ENCODE measurements at places on chromosomes 5 and 9.

- no peak for DNase-seq
- H3K27me3 ChIP-seq: no peaks in the 10 kb centered on the region
- H3K27ac ChIP-seq: no peak overlapping the region
- no peaks in the 10 kb centered on the region for H3K36me3 ChIP-seq
Measured at GRCh38 chr5:104774372-104774771, 1211.8 kb upstream of the NUDT12 start.

DNA sequence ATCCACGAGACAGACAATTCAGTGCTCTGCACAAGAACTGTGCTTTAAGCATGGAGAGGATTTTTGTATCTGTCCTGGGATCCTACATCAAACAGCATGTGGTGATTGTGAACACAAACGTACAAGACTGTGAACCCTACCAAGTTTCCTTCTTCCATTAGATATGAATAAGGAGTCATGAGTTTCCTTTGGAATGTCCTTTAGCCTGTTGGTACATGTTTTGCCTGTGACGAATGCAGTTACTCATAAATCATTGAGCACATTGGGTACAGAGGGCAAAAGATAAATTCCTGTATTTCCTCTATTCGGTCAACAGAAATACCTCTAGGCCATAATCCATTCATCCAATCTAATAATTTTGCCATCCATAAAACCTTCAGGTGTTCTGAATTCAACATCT lies 61.5 kb downstream of the FXN start:
- H3K4me3 ChIP-seq: no peak overlapping the region
- no peaks in the 10 kb centered on the region for H3K36me3 ChIP-seq
- no peak for DNase-seq

GRCh38 chr9:34065541-34065940 lies 16.9 kb upstream of the UBAP2 start:
- DNase-seq: no peak
- no peak overlapping the region for H3K4me3 ChIP-seq
- H3K4me1 ChIP-seq: no peaks in the 10 kb centered on the region
- H3K27me3 ChIP-seq: no peaks in the 10 kb centered on the region
- no peak overlapping the region for H3K27ac ChIP-seq

- no peak overlapping the region for H3K27ac ChIP-seq
- DNase-seq: no peak
- no peak overlapping the region for H3K4me3 ChIP-seq
- H3K27me3 ChIP-seq: peaks cover 6% of the 10 kb centered on the region
- peaks cover 17% of the 10 kb centered on the region for H3K4me1 ChIP-seq
- H3K36me3 ChIP-seq: no peaks in the 10 kb centered on the region
Measured at GRCh38 chr9:757246-757881, 84.1 kb upstream of the DMRT1 start.

DNA sequence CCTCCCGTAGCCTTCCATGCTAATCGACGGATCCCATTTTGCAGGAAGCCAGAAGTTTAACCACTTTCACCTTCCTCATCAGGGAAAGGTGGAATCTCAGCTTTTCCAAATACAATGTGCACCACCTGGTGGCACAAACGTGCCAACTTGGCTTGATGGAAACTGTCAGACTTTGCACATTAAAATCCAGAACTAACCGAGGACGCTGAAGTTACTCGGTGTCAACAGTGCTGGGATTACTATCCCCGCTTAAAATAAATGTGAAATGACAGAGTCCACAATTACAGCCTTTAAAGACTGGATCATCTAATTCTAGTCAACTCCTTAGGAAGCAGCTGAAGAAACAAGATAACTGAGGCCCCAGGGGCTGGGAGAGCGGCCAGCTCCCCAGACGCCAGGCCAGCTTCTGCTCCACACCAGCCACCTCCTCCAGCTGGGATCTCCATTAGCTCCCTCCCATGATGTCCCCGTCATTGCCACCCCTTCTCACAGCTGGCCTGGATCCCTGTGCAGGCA lies 50.1 kb upstream of the RETREG1 start:
- no peaks in the 10 kb centered on the region for H3K27me3 ChIP-seq
- H3K4me3 ChIP-seq: no peak overlapping the region
- peak; percentile 20 for DNase-seq
- no peaks in the 10 kb centered on the region for H3K4me1 ChIP-seq
- no peak overlapping the region for H3K27ac ChIP-seq

DNA sequence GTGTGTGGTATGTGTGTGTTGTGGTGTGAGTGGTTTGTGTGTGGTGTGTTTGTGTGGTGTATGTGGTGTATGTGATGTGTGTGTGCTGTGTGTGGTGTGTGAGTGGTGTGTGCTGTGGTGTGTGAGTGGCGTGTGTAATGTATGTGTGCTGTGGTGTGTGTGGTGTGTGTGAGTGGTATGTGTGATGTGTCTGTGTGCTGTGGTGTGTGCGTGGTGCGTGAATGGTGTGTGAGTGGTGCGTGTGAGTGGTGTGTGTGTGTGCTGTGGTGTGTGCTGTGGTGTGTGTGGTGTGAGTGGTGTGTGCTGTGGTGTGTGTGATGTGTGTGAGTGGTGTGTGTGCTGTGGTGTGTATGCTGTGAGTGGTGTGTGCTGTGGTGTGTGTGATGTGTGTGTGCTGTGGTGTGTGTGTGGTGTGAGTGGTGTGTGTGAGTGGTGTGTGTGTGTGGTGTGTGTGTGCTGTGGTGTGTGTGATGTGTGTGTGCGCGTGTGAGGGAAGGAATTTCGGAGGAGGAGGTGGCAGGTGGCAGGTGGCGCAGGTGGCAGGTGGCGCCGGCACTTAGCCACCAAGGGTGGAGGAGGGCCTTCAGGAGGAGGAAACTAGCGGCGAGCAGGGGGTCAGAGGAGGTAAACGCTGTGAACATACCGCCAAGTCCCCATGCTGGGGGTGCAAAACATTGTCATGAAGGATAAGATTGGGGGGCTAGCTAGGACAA lies 191.8 kb downstream of the MELK start:
- DNase-seq: no peak
- H3K27ac ChIP-seq: no peak overlapping the region
- H3K36me3 ChIP-seq: no peaks in the 10 kb centered on the region
- peaks cover 2% of the 10 kb centered on the region for H3K4me1 ChIP-seq
- H3K27me3 ChIP-seq: peaks cover 13% of the 10 kb centered on the region

DNA sequence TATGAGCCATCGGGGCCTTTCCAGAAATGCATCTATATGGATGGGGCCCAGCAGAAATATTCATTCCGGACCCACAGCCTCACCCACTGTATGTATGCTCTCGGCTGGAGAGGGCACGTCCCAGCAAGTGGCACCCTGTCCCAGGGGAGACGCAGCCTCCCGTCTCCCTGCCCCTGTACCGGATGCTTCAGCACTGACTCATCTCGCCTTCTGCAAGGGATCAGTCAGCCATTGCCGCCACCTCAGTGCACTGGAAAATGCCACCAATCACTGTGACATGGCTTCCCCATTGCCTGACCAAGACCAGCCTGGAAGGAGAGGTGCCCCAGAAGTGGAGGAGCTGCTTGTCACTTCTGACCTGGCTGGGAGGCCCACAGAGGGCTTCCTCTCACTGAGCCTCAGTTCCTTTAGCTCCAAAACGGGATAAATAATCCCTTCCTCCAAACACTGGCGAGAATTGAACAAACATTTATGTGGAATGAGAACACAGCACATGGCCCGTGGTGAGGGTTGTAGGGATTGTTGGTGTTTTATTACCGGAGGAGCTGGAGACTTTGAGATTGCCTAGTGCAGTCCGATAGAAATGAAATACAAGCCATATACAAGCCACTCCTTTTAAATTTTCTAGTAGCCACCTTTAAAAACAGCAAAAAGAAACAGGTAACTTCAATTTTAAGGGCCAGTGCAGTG lies 43.9 kb upstream of the ORM1 start:
- no peaks in the 10 kb centered on the region for H3K27me3 ChIP-seq
- peaks cover 8% of the 10 kb centered on the region for H3K4me1 ChIP-seq
- H3K27ac ChIP-seq: no peak overlapping the region
- no peak overlapping the region for H3K4me3 ChIP-seq
- no peaks in the 10 kb centered on the region for H3K36me3 ChIP-seq

DNA sequence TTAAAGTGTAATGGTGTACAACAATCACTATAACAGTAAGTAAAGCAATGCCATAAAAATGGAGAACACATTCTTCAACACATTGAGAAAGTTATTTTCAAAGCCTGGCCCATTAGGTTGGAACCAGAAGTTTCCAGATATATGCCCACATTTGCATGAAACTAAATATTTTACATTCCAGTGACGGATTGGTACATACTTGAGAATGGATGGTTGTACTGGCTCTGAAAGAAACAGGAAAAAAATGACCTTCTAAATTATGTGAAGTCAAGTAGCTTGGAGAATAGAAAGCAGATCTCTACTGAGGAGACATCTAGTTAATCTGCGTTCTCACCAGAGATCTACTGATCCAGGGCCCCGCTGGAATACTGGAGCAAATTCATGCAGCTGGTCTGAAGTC lies 1037.0 kb downstream of the NR2F1-AS1 start:
- H3K27ac ChIP-seq: no peak overlapping the region
- H3K4me3 ChIP-seq: no peak overlapping the region
- DNase-seq: no peak
- H3K4me1 ChIP-seq: no peaks in the 10 kb centered on the region

Data from activated naive CD8-positive, alpha-beta T cell treated with anti-CD3 and anti-CD28 coated beads, Interleukin-2, amount 50 U/mL, for 24 hours (primary cell).